ENCODE measurements at places on chromosomes 11 and 22. TPM values are rescaled to one million over a fixed set of nuclear protein-coding genes. Genes with fewer than 3 reads are reported as not detected.
A peak's percentile ranks its signal among the peaks of the same experiment; 100 is the strongest.

GRCh38 chr11:86765878-86766277 lies 34.5 kb upstream of the PRSS23 start:
- no peak for DNase-seq

DNA sequence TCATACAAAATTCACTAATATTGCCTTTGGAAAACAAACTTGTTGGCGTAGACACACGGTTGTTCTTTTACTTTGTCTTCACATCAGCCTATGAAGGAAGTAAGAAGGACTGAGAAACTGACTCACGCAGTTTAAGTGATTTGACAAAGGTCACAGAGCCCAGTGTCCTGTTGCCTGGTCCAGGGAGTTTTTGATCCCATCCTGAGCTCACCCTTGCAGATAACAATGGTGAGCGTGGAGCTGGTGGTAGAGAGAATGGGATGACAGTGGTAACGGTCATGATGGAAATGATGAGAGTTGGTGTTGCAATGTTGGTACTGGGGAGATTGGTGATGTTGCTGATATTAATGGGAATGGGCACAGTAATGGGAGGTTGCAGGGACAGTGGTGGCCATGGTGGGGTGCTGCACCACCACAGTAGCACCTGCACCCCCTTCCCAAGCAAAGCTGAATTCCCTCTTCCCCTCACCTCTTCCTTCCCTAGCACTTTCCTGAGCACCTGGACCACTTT lies 22.0 kb downstream of the CREB3L1 start:
- no peak for DNase-seq

OR10AG1 gene
- total RNA-seq, result not detected

DNA sequence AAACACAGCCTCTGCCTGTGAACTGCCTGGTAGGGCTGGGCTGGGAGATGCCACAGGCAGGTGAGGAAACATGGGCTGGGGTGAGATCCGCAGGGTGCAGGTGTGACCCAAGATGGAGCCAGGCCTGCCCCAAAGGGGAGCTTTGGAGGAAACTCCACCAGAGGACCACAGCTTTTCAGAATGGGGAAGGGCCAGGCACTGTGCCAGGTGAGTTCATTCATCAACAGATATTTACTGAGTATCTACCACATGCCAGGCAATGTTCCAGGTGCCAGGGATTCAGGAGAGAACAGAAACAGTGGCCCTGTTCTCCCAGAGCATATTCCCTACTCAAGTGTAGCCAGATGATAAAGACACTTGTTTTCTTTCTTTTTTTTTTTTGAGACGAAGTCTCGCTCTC lies 11.2 kb downstream of the RTN4RL2 start:
- DNase-seq, result no peak

TMPRSS6 gene
- not detected for total RNA-seq

OR4C3 gene
- total RNA-seq, result not detected

GRCh38 chr22:47288680-47289079 lies 526.2 kb downstream of the TBC1D22A start:
- DNase-seq, result no peak

CLMP gene
- total RNA-seq, result 19.7 TPM

DNA sequence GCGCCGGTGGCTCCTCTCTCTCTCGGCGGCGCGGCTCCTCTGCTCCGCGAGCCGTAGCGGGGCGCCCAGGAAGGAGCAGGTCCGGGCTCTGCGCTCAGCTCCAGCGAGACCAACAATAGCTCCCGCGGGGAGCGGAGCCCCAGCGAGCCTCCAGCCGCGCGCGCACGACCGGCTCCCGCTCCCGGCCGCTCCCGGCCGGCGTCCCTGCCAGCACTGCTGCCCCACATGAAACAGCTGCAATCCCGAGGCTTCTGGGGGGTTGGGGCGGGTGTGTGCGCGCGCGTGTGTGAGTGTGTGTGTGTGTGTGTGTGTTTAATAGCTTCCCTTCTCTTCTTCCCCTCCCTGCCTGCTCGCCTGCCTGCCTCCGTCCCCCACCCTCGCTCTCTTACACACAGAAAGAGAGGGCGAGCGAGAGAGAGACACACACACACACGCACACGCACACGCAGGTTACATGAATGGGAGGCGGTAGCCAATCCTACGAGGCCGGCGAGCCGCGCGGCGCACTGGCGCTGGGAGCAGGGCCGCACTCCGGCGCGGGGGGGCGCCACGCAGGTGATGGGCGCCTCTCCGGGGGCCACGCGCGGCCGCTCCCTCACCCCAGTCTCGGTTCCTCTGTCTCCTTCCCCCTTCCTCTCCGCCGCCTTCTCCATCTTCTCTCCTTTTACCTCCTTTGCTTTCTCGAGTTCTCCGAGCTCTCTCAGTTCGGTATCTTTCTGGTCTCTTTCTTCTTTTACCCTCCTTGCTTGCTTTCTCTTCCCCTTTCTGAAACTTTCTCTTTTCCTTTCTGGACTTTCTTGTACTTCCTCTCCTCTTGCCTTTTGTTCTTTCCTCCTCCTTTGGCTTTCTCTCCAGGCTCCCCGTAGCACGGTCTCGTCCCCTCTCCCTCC lies at the start of gene TENM4:
TENM4 (minus strand) TSS at position 460 of the 890 bp plus-strand sequence. CDS start 371,086 bp downstream, outside the sequence.
- DNase-seq, result peak; percentile 84

DNA sequence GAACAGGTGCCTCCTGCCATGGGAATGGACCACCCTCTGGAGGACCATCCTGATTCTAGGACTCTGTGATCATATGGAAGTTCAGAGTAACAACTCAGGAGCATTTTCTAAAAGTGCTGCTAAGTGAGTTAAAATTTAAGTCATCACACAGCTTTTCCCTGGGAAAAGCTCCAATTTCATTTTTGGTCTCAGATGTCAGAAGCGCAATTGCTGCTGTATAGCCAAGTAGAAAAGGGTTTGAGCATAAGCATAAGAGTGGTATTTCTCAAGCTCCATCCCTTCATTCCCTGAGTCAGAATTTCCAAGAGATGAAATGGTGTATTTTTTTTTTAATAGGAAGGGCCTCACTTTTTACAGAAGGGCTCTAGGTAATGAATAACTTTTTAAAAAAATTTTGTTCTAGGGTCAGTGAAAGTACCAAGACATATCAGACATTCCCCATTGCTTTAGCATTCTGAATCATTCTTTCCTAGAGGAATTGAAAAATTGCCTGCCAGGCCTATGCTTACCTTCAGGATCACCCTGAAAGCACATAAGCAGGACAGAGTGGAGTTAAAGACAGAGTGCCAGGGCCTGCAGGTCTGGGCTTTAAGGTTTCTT lies 564.5 kb upstream of the ISX start:
- no peak for DNase-seq

DNA sequence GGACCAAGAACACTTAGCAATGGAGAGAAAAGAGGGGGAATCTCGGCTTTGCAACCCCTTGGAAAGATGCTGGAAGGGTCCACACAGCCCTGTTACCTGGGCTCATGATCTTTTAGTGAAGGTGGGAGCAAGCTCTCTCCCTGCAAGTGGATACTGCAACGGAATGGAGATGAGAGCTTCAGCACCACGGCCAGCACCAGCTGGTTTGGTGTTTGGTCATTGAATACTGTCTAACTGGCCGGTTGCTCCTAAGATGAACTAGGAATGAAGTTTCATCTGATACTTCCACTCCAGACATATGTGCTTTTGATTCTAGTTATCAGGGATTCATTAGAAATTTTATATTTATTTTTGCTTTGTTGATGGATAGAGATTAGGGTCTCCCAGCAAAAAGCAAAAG lies 16.3 kb downstream of the HTR3A start:
- DNase-seq, result peak; percentile 77

KRTAP5-7 gene
- not detected for total RNA-seq

DNA sequence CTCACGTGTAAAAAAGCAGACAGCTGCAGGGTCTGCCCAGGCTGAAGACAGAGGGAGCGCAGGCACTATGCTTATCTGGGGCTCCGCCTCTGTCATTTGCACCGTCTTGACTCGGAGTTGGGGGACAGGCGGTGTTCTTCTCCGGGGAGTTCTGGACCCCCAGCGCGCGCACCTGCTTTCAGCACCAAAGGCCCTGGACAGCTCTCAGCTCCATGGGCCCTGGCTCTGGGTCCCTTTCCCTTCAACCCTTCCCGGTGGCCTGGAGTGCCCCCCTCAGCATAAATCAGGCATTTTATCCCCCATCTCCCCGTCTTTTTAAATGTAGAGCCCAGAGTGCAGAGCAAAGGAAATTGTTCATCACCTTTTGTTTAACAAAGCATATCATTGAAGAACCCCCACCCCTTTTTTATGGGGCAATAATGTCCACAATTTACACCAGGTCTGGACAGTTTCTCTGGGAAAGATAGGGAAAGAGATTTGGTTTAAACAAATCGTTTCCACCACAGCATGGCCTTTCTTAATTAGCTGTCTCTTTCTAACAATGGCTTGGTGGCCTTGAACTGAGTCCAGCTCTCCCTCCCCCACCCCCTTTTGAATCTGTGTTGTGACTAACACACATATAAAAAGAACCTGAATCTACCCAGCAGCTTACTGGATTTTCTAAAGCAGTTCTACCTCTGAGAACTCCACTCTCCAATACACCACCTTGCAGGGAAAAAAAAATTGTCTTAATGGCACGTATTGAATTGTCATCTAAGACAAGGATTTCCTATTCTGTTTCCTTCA lies 1.7 kb downstream of the SEZ6L start:
- DNase-seq, result peak; percentile 41

DNA sequence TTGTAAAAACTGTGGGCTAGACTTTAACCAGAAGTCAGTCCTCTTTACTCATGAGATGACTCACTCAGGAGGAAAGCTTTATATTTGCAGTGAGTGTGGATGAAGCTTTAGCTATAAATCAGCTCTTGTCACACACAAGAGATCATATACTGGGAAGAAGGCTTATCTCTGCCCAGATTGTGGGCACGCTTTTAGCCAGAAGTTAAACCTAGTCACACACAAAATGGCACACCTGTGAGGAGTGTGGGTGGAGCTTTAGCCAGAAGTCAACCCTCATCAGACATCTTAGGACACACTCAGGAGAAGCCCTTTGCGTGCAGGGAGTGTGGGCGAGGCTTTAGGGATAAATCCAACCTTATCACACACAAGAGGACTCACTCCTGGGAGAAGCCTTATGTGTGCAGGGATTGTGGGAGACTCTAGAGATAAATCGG lies 706.9 kb upstream of the LUZP2 start:
- no peak for DNase-seq

DNA sequence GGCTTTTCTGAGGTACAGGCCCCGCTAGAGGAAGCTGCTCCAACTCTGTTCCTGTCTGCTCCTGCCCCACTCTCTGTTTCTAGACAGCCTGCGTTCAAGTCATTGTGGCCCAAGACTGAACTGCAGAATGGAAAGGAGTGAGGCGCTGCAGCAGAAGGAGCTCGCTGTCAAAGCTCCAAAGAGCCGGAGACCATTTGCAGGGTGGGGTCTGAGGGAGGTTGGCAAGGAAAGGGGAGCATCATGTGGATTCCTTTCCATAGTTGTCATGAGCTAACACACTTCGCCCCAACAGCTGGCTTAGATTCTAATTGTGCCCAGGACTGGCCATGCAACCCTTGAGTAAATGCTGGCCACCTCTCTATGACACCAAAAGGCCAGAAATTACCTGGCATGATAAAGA lies 18.8 kb downstream of the APOL4 start:
- no peak for DNase-seq

DNA sequence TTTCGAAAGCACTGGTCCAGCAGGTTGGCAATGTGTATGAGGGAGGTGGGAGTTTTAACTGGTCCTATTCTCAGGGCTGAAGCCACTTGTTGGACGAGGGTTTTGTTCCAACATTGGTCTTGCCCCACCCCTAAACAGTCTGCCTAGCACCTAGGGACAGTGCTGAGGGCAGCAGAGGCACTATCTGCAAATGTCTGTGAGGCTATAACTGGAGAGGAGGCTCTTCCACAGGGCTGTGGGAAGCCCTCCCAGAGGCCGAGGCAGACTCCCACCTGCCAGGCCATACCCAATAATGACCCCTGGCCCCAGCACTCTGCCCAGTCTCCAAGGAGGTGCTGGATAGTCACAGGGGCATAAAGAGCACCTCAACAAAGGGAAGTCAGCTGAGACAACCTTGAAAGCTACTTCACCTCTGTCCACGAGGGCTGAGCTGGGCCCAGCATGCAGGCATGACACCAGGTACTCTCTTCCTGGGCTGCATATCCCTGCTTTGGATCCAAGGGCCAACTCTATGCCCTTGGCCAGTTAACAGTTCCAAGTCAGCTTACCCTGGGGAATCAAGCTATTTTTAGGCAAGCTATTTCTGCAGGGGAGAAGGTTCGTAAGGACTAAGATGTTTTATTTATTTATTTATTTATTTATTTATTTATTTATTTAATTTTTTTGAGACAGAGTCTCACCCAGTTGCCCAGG lies 40.2 kb upstream of the SLC25A1 start:
- DNase-seq, result no peak

Data from right cardiac atrium (tissue), 5 donors.